ENCODE measurements at places on chromosomes 2 and 18. TPM values are rescaled to one million over a fixed set of nuclear protein-coding genes. Genes with fewer than 3 reads are reported as not detected.

The PDCD1 gene
- 0.24 TPM for total RNA-seq

The VPS54 gene
- 26.6 TPM for total RNA-seq

The CYBRD1 gene
- 27.7 TPM for total RNA-seq

The ZSWIM2 gene
- total RNA-seq, result not detected

The AQP12A gene
- total RNA-seq, result not detected

The FAM161A gene
- 1.7 TPM for total RNA-seq

The DNER gene
- total RNA-seq, result 2.6 TPM

The TMEM247 gene
- total RNA-seq, result not detected

The AFF3 gene
- total RNA-seq, result not detected

The LYPD6B gene
- total RNA-seq, result 4.6 TPM

The ALKAL2 gene
- total RNA-seq, result not detected

The MEP1B gene
- not detected for total RNA-seq

Data from tracheal epithelial cell (primary cell).